ENCODE measurements at places on chromosomes 1 and 21.

GRCh38 chr1:206579747-206580437 is 32.4 kb downstream of the EIF2D start:
- DNase-seq, result peak; percentile 95

GRCh38 chr1:151547119-151547899 is 7.2 kb downstream of the TUFT1 start:
- DNase-seq, result no peak

GRCh38 chr1:194227161-194227560 is 1040.7 kb upstream of the B3GALT2 start:
- no peak for DNase-seq

DNA sequence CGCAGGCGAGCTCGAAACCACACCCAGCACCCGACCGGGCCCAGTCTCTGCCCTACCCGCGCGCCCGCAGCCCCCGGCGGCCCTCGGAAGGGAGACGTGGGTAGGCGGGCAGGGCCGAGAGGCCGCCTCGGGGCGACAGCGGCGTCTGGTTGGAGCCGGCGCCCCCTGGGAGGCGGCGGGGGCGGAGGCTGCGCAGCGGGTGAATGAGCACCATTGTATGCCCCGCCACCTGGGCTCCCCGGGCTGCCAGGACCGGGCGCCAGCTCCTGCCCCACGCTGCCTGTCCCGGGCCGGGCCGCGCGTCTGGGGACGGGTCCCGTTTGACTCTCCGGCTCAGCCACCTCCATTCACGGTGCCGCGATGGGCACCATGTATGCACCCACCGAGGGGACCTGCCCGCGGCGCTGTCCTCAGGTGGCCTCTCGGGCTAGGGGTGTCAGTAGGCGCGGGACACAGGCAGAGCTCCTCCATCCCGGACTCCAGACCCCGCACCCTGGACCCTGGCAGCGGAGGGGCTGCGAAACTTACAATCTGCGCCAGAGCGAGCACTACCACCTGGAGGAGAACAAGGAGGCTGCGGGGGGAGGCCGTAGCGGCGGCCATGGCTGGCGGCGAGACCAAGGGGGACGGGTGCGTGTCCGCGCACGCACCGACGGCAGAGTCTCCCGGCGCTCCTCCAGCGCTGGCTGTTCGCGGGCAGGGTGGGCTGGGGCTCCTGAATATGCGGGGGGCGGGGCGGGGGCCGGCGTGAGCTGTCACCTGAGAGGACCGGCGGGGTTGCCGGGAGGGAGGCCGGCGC is at the start of gene COL9A2:
Gene COL9A2 (minus strand): TSS at position 692 of the 799 bp plus-strand sequence. CDS start 89 bp downstream, at position 603.
- peak; percentile 25 for DNase-seq

DNA sequence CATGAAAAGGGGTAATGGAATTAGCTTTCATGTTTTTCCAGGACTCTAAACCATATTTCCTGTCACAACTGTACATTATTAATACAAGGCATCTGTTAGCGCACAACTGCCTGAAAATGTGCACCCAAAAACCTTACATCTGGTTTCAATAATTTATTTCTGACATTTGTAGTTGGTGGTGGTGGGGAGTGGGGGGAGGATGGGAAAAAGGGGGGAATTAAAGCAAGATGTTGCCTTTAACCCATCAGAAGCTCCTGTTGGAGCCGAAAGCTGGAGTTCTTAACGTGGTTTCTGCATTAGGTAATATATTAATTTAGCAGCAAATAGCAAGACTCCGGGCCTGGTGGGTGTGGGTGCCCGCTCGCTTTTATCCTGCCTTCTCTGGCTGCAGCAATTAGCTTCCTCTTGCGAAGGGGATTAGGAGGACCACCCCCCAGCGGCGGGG is 36.9 kb upstream of the HHAT start:
- DNase-seq, result no peak

- no peak for DNase-seq
Observed at GRCh38 chr1:236862615-236863211, 67.6 kb downstream of the MTR start.

- DNase-seq, result no peak
Observed at GRCh38 chr1:112714313-112715263, 544 bp downstream of the PPM1J start.

- DNase-seq, result no peak
Observed at GRCh38 chr1:229118477-229119061, 152.3 kb upstream of the RAB4A start.

- DNase-seq, result no peak
Observed at GRCh38 chr1:201136355-201137023, 9.5 kb upstream of the ASCL5 start.

- no peak for DNase-seq
Observed at GRCh38 chr21:41961282-41961701, 7.5 kb upstream of the C2CD2 start.

DNA sequence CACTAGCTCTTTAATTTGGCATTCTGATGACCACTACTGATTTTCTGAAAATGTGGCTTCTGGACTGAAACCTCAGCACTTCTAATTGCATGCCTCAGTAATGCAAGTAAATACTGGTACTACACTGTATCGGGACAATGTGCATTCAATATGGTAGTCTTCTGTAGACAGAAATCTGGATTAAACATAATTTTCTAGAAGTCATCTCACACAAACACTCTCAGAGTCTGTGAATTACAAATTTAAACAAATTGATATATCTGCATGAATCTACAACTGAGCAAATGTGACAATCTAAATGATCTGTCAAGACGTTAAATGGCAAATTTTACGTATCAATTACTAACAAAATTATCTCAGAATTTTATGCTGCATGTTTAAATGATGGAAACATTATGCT is 23.7 kb downstream of the HP1BP3 start:
- no peak for DNase-seq

DNA sequence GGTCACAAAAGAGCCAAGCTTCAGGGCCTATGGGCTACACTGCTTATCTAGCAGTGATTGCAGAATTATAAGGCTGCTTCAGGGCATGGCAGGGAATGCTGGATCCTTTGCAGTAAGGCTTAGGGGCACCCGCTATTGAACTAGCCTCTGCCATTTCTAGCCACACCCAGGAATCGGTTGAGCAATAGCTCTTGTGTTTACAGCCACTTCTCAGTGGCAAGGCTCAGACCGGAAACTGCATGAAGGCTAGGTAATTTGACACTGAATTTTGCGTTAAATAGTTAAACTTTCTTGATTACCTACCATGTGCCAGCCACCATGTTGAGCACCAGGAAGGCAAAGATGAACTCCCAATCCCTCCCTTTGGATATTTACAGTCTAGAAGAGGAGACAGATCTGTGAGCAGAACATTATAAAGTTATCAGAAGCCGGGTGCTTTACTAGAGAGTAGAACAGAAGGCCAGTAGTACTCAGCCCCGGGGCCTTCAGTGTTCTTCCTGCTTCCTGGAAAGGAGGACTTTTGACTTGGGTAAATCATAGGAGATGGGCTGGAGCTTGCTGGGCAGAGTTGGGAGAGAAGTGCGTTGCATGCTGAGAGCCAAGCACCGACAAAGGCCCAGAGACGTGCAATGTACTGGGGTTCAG is 98.6 kb upstream of the LPGAT1 start:
- DNase-seq, result no peak

DNA sequence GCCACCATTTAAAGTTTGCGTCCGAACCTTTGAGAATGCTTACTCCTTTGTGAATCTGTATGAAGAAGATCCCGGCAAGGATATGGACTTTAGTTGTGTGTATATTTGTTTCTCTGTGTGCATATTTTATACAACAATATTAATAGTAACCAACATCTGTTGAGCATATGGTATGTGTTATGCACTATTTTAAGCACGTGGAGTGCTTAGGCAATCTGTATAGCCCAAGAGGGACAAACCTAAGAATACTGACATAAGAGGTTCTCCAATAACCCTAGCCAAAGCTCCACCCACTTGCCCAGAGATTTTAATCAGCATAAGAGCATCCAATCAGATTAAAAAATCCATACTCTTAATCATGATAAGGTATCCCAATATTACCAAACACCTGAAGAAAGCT is 92.7 kb downstream of the MAB21L3 start:
- no peak for DNase-seq

- DNase-seq, result no peak
Observed at GRCh38 chr1:229128066-229128608, 142.8 kb upstream of the RAB4A start.

DNA sequence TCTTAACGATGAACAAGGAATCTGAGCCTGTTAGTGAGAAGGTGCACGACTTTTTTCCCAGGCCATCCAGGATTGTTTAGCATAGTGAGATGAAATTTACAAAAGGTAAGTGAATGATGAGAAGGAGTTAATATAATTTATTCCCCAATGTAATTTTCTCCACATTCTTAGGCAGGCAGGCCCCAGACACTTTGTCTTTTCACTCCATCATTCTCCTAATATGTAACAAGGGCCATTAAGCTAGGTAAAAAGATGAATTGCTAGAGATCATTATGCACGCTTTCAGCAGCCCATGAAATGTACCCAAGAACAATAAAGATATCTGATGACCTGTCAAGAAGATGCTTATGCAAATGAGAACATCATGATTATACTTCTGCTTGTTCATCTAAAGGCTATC is 24.1 kb downstream of the NIBAN1 start:
- DNase-seq, result no peak

DNA sequence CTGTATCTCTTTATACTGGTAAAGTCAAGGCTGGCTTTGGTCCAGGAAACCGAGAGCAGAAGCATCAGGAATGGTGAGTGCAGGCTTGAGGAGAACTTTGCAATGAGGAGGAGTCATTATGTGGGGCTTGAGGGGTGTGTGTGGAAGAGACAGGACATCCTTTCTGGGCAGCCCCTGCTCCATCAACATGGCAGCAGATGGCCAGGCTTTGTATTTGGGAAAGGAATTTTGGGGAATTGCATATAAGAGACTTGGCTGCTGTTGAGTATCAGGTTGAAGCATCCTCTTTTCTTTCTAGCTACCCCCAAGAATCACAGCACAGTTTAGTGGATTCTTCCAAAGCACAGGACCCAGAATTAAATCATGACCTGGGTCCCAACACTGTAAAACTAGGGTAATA is 33.4 kb downstream of the VTCN1 start:
- DNase-seq, result no peak

GRCh38 chr1:162404550-162405160 is 7.3 kb downstream of the SH2D1B start:
- no peak for DNase-seq

GRCh38 chr1:214658785-214659184 is 55.8 kb downstream of the CENPF start:
- DNase-seq, result no peak

DNA sequence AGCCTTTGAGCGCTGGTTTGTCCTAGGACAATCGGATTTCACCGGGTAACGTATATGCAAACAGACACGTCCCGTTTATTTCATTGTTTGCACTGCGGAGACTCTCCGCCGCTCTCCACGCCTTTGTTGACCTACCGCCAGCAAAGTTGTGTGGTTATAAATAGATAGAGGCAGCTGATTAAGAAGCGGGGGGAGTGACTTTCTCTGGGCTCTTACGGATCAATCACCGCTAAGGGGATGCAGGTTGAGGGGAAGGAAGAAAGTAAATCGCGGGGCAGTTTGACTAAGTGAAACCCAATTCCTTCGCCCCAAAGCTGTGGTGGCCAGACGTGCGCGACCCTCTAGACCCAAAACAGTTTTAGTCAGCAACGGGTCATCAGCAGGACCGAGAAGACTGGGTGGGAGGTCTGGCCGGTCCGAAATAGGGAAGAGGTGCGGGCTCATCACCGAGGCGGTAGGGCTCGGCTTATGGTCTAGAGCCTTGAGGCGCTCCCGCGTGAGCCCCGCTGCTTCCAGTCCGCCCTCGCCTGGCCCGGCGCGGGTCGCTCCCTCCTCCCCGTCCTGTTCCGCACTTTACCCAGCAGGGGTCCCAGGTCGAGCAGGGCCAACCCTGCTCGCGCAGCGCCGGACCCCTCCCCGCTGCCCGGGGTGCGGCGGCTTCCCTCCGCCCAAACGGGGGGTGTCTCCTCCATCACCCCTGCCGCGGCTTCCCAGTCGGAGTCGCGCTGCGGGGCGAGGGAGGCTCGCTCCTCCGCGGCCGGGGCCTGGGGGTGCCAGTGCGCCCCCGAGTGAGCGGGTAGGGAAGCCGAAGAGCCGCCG is 120.8 kb upstream of the RRP15 start:
- no peak for DNase-seq

- DNase-seq, result no peak
Observed at GRCh38 chr1:1374589-1374928, 448 bp downstream of the AURKAIP1 start.

- DNase-seq, result no peak
Observed at GRCh38 chr1:117237726-117238381, 27.1 kb upstream of the VTCN1 start.

DNA sequence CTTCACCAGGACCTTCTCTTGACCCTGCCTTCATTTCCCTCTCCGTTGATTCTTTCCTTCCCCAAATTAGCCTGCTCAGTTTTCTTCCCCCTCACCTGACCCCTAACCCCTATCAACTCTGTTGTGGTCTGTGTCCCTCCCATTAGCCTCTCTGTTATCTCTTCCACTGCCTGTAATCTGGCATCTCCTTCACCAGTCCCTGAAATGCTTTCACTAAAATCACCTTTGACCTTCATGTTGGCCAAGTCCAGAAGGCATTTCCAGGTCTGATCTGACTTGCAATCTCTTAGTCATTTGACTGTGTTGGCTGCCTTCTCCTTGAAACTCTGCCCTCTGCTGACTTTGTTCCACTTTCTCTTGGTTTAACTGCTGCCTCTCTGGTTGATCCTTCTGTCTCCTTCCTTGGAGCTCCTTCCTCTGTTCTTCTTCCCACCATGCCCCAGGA is 28.2 kb downstream of the ATP8B2 start:
- DNase-seq, result peak; percentile 64

GRCh38 chr1:115725600-115725999 is 42.9 kb downstream of the CASQ2 start:
- DNase-seq, result no peak

DNA sequence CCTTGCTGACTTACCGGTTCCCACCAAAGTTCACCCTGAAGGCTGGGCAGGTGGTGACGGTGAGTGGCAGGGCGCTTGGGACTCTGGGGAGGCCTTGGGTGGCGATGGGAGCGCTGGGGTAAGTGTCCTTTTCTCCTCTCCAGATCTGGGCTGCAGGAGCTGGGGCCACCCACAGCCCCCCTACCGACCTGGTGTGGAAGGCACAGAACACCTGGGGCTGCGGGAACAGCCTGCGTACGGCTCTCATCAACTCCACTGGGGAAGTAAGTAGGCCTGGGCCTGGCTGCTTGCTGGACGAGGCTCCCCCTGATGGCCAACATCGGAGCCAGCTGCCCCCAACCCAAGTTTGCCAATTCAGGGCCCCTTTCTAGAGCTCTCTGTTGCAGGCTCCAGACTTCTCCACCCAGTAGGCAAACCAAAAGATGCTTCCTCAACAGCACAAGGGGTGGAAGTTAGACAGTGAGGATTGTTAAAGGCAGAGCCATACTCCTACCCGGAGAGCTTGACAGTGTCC is 16.4 kb upstream of the SEMA4A start:
- no peak for DNase-seq

DNA sequence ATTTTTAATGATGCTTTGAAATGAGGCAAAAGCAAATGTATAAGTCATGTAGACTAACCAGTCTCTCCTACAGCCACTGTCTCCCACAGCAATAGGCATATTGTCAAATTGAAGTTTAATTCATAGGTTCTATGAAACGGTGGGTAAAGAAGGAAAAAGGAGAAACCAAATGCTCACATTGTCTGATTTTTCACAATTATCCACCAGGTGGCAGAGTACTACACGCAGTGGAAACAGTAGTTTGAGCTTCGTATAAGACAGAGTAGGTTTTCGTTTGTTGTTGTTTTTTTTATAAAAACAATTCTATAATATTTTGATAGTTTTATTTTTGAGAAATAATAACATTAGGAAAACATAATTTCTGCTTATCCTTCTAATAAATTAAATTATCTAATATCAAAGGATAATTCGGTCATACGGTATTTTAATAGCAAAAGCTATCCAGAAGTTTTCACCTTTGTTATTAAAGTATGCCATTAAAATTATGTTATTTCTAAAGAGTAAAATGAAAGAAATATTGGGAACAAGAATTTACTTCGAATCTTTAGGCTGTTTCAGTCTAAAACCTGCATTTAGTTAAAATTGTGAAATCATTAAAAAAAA is 39.1 kb downstream of the TYW3 start:
- peak; percentile 54 for DNase-seq
